ENCODE measurements at places on chromosomes 2 and 18. TPM values are rescaled to one million over a fixed set of nuclear protein-coding genes. Genes with fewer than 3 reads are reported as not detected.

The WDR43 gene
- total RNA-seq: 92.4 TPM

The PSD4 gene
- 55.1 TPM for total RNA-seq

The CNDP1 gene
- 0.31 TPM for total RNA-seq

The PLEKHH2 gene
- 9.8 TPM for total RNA-seq

- DNase-seq: peak; percentile 78
Measured at GRCh38 chr2:46812361-46813019, 103.1 kb downstream of the MCFD2 start.

DNA sequence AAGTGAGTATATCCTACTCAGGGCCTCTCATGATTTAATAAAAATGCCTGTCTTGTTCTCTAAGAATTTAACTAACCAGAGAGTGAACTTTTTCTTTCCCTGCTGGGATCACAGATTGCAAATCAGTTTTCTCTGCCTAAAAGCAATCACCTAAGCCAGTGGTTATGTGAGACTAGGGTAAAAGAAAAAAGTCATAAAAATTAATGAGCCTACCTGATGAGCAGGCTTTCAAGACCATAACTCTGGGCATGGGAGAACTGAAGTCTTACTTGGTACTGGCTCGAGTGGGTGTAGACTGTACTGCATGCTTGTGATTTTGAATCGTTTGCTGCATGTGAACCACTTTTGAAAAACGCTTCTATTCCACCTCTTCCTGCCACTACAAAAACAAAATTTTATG is 1677.0 kb upstream of the LRRTM1 start:
- no peak for DNase-seq

- no peak for DNase-seq
Measured at GRCh38 chr18:73992242-73993022, 155.2 kb downstream of the FBXO15 start.

- no peak for DNase-seq
Measured at GRCh38 chr2:131557558-131558321, 30.1 kb downstream of the CCDC74A start.

- DNase-seq: no peak
Measured at GRCh38 chr2:126778561-126779501, 119.9 kb upstream of the TEX51 start.
